ENCODE measurements at places on chromosomes 11 and 22.
A peak's percentile ranks its signal among the peaks of the same experiment; 100 is the strongest.

DNA sequence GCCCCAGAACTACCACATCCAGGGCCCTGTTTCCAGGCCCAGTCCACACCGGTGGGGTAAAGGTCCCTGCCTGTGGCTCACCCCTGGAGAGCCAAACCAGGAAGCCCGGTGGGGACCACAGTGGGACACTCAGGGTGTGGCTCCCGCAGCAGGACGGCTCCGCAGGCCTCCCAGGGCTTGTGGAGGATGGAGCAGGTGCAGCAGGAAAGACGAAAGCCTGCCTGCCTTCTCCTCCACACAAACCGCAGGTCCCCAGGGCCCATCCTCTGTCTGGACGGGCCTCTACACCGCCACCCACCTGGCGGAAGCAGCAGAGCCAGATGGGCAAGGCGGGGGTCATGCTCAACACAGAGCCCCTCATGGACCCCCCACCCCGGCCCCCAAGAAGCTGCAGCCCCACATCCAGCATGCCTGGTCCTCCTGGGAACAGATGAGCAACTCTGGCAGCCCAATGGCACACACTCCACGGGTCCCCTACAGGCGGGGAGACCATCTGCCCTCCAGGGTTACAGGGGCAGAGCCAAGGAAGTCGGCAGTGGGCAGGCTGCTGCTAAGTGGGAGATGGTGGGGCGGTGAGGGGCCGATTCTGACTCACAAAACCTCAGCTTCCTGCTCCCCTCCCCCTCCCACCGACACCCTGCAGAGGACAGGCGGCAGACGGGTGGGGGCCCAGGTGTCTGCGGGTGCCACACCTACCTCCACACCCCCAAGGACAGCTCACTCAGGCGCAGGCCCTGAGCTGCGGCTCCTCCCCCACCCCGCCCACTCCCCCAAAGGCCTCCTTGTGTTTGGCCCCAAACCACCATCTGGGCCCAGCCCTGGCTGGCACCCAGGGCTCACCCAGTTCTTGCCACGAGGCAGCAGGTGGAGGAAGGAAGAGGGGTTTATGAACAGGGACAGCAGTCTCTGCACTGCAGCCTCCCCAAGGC lies 5.2 kb downstream of the SBF1 start:
- ATAC-seq: peak; percentile 91

- ATAC-seq: no peak
Measured at GRCh38 chr11:64619811-64620380, 28.9 kb downstream of the SLC22A12 start.

DNA sequence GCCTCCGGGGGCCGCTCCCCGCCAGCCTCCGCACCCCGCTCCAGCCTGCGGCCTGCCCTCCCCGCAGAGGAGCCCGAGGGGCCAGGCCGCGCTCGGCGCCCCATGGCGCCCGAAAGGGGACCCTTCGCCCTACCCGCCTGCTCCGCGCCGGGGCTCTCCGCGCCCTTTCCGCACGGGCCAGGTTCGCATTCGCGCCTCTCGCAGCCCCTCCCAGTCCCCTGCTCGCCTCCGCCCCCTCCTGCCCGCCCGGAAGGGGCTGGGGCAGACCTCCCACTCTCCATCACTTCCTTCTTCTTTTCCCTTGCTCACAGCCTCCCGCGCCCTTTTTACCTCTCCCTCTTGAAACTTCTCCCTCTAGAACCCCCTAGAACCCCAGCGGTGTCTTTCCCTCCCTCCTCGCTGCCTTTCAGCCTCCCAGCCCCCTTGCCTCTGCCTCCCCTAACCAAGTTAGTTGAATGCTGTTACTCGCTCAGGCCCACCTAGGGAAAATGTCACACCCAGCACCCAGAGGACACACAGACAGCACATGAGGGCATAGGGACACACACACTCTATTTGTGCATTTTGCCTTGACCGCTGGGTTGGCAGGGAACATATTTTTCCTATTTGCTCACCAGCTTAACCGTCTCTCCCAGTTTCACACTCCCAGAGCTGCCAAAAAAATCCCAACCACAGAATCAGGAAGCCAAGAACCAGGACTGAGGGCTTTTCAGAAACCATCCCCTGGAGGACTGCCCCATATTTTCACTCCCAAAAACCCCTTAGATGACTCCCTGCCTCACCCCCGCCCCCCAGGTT lies at the start of gene SLC43A3:
Gene SLC43A3, minus strand, starts transcription at position 193 of the 798 bp plus-strand sequence. CDS start 949 bp downstream, outside the sequence.
- peak; percentile 82 for ATAC-seq

- ATAC-seq: no peak
Measured at GRCh38 chr22:44291265-44291664, 21.5 kb downstream of the SHISAL1 start.

DNA sequence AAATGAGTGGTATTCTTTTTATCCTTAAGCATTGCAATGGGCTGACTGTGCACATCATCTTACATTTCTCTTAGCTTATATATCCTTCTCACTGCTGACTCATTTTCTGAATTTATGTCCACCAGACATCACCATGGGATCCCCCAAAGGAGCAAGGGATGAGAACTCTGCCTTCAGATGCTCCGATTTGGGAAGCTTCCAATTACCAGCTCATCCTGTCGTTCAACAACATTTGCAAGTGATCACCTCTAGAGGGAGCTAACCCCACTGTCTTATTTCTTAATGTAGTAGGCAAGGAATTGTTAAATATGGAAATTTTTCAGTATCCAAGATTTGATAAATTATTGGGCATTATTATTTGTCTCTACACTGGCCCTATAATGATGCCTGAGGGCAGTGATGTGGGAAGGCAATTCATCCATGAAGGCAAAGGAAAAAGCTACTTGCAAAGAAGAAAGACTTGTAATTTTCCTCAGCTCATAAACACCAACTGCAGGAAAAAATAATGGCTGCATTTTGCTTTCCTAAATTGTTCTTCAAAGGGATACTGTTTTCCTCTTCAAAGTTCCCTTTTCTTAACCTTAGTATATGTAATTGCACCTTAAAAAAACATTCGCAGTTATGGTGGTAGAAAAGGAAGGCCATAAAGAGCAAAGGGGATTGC lies 102.4 kb upstream of the FSHB start:
- ATAC-seq: no peak

DNA sequence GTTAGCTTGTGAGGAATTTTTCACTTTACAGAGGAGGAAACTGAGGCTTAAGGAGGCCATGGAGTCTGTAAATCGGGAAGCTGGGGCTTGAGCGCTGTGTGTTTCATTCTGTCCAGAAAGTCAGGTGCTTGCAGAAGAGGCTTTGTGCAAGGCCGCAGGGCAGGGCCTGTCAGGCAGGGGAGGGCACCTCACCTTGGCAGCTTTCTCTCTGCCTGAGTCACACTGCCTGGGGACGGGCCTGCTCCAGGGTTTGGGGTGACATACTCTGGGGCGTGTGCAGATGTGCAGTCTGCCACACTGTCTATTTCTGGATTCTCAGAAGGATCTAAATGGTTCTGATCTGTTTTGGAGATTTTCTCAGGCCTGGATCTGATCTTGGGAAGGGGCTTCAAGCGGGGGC lies 8.4 kb downstream of the INCENP start:
- ATAC-seq: no peak

DNA sequence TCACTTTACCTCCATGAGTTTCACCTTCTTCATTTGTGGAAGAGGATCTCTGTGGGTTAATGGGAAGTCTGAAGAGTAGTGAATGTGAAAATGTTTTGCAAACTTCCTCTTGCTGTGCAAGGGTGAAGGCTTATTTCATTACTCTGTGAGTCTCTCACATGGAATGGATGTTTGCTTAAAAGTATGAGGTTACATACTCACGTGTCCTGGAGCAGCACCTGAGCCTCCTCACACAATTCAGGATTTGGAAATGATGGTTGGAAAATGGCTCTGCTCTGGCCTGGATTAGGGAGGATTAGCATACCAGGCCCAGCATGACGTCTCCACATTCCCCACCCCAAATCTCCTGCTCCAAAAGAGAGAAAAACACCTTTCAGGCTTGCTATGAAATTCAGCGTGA lies 4.8 kb downstream of the GRAMD1B start:
- no peak for ATAC-seq

DNA sequence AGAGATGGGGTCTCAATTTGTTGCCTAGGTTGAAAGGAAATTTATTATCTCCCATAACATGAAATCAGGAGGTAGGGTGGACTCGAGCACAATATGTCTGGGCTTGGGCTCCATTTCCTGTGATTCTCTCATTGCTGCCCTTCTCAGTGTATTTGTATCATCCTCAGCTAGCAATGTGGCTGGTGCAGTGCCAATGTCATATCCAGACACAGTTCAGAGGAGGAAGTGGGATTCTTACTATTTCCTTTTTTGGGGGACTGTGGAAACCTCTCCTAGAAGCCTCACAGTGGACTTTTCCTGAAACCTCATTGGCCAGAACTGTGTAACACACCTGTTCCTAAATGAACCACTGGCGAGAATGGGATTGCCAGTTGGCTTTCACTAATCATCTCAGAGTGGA lies 21.0 kb upstream of the SWAP70 start:
- ATAC-seq: no peak
